ENCODE measurements at places on chromosomes 11 and 22.

DNA sequence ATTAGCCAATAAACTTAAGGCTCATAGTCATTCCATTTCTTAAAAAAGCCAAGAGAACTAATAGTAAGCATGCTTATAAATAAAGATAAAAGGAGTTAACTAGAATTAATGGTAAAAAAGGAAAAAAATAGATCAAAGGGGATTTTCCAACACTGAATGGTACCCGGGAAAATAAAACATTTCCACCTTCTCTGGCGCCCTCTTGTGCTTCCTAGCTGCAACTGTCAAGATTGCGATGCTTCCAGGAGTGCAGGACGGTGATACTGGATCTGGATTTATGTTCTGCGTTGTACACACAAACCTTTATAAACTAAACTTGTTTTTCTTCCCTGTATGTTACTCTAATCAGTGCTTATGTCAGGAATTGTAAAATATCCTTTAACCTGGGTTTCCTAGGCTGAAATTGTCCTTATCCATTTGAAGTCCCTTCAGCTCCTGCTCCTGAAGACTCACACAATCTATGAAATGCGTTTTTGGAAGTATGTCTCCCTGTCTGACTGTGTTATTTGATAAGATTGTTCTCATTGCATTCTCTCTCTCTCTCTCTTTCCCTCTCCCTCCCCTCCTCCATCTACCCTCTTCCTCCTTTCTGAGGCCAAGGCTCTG is 9.6 kb upstream of the HTATIP2 start:
- peak; percentile 20 for DNase-seq

GRCh38 chr11:43723617-43724016 is 43.1 kb downstream of the HSD17B12 start:
- no peak for DNase-seq

- no peak for DNase-seq
These were observed 554 bp downstream of the LRRC32 start for GRCh38 chr11:76669901-76670484.

- no peak for DNase-seq
These were observed 74.5 kb downstream of the PDHX start for GRCh38 chr11:34990916-34991315.

DNA sequence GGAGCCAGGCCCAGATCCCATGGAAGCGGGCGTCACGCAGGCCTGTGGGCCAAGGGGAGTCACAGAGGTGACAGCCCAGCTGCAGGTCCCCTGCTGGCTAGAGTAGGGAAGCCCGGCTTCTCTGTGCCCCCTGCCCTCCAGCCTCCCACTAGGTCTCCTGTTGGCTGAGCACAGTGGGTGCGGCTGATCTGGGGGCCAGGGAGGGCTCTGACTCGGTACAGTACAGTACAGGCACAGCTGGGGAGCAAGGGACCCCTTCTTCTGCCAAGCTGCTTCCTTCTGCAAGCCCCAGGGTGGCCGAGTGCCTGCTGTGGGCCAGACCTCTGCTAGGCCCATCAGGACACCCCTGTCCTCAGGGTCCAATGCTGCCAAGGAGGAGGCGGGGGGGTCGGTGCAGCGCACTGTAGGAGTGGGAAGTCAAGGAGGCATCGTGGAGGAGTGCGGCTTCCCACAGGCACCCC is 10.1 kb downstream of the SUSD2 start:
- no peak for DNase-seq

- DNase-seq = no peak
These were observed 412.7 kb downstream of the ETS1 start for GRCh38 chr11:128174465-128175291.

- DNase-seq = no peak
These were observed 1.3 kb downstream of the MYH9 start for GRCh38 chr22:36386351-36386899.

DNA sequence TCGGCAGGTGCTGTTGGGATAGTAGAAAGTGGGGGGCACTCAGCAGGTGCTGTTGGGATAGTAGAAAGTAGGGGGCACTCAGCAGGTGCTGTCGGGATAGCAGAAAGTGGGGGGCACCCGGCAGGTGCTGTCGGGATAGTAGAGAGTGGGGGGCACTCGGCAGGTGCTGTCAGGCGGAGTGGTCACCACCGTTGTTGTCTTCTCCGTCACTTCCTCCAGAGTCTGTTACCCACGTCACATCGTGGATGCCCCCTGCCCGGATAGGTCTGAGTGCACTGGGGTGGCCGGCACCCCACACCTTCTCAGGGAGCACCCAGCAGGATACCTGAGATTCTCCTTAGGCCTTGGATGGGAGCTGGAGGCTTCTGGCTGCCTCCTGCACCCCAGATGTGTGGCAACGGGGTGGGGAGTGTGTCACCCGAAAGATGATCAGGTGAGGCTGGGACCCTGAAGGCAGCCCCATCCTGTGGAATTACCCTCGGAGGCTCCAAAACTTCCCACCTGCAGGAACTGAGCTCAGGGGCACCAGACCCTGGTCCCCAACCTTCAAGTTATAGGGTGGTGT is 24.1 kb upstream of the KRTAP5-7 start:
- DNase-seq = no peak

- no peak for DNase-seq
These were observed 33.6 kb downstream of the MACROD1 start for GRCh38 chr11:64132191-64132771.

Data from CD4-positive, alpha-beta T cell treated with Interleukin-6 at 100 ng/mL for 8 hours (primary cell).